Mucosa of gallbladder (tissue), 1 donor: ENCODE measurements at places on chromosomes 16 and 17.

DNA sequence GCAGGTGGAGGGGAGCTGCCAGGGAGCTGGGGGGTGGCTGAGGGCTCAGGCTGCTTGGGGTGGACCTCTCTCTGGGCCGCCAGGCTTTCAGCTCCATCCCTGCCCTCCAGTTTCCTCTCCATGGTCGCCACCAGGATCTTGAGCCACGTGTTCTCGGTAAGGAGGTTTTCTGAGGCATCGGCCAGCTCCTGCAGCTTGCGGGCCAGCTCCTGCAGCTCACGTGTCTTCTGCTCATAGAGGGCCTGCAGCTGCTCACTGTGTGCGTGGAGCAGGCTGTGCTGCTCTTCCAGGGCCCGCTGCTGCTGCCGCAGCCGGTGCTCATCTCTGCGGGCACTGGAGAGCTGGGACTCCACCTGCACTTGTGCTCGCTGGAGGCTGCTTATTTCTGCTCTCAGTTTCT is 11.0 kb downstream of the SNN start:
- DNase-seq = no peak

DNA sequence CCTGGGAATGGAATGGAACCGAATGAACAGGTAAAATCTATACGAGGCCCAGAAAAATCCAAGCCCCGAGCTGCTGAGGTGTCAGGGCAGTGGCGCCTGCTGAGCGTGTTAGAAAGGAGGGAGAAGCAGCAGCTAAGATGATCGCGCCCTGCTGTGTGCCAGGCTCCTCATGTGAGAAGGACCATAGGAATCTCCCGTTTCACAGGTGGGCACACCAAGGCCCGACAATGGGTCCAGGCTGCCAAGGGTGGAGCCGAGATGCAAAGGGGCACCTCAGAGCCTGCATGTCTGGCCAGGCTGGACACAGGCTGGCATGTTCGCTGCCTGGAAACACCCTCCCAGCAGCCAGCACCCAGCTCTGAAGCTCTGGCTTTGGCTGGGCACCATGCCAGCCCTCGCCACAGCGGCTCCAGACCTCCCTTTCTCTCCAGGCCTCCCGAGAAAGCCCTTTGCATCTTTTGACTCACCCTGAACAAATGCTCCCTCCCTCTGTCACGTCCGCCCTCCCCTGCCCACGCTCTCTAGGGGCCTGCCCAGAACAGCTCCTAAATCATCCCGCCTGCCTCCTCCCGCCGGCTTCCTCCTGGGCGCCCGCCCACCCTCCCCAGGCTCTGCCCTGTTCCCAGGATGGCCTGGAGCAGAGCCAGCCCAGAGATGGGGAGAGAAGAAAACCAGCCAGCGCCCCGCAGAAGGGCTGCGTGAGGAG is 217.8 kb upstream of the GSE1 start:
- DNase-seq = peak; percentile 64

GRCh38 chr17:72382971-72383722 is 262.3 kb downstream of the SOX9 start:
- DNase-seq = no peak

DNA sequence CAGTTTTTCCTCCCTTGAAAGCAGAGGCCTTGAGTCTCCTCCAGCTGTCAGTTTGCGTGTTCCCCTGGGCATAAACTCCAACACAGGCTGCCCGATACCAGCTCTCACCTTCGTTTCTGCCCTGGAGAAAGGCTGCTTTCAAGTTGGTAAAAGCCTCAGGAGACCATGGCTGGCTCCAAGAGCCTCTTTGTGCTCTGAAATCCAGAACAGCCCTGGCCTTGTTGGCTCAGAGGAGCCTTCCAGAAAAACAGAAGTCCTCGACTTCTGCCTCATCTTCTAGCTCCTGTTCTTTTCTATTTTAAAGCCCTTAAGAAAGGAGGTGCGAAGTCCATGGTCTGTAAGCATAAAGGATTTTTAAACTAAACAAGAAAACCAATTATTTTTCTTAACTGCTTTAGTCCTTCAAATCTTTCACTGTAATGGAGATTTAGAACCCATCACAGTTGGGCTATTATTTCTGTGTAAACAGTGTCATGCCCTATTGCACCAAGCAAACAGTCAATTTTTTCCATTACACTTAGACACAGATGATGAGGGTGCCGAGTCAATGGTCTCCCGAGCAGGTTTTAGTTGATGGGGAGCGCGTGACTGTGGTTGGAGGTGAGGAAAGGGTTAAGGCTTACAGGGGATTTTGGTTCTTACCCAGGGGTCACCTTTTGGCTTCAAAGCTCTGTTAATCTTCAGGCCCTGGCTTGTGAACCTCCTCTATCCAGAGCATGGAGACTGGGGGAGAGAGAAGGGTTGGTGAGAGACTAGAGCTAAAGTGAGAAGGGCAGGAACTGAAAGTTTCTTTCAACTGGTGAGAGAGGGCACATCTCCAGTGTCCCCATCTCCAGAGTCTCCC is 212.8 kb downstream of the MSI2 start:
- DNase-seq = no peak

DNA sequence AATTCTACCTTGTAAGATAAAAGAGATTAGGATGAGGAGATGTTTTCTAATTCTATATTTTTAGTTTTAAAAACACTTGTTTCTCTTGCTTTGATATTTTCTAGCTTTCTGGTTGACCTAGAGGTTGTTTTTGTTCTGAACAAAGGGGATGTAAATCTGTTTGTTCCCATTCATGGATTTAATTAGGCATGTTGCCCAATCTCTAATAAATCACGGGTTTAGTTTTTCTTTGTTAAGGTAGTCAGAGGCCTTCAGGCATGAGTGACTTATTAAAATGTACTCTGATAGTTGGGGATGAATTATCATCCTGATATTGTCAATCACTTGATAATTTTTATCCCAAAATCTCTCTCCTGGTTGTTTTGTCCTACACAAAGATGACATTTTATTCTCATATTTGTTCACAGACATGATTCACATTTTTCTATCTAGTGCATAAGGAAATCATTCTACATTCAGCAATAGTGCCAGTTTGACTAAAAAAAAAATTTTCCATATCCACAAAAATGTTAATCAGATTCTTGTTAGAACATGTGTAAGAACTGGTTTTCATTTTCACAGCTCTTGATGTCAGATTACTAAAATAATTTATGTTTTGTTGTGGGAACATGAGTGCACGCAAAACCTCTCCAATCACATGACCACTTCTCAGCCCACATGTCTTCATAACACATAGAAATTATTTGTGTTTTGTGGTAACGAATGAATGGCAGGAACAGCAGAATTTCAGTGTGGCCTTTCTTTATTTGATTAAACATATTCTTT is 95.7 kb upstream of the AKTIP start:
- no peak for DNase-seq

DNA sequence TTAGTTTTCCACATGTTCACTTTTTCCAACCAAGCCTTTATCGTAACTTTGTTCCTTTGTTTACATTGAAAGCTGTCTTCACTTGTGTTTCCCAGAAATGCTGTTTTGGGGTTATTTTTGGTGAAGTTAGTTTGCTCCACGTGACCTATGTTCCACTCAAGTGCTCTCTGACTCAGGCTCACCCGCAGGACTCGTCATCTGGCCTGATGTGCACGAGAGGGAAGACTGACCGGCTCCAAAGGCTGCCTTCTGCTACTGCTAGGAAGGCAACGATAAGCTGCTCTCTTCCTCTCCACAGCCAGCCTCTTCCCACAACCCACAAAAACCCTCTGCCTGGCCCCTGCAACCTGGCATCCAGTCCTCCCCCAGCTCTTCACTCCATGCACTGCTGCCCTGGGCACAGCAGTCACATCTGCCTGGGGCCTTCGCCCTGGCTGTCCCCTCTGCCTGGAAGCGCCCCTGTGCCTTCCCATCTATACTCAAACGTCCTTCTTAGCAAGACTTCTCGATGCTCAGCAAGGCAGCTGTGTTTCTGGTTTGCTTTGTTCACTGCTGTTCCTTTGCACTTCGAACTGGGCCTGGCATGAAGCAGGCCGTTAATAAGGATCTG is 28.0 kb downstream of the ZCCHC14 start:
- peak; percentile 61 for DNase-seq

DNA sequence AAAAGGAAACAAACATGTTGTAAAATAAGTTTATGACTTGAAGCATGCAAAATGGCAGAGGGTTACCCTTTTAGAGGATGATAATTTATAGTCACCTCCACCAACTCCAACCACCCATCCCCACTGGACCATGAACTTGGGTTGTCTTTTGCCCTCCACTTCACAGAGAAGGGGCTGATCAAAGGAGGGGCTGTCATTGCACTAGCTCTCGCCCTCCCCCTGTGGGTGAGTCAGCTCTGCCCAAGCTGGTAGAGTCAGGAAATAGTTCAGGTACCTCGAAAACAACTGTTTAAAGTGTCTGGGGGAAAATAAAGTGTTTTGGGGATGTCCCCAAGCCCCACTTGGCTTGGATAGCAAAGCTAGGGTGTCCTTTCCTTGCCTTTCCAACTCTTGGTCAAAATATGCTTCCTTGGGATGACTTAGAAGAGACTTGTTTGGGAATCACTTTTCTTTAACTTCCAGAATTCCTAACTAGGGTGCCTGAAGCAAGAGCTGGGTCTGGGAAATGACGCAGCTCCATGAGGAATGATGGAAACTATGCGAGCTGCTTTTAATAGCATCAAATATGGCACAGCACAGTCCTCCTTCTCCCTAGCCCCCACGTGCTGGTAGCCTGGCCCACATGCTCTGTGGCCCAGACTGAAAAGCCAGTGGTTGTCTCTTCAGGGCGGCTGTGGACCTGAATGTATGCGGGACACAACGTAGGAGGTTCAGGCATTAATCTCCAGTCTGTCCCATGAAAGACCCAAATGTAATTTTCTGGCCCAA is 40.7 kb downstream of the TBX4 start:
- DNase-seq = peak; percentile 21

GRCh38 chr16:17921357-17921978 is 415.1 kb downstream of the NPIPA8 start:
- peak; percentile 23 for DNase-seq

DNA sequence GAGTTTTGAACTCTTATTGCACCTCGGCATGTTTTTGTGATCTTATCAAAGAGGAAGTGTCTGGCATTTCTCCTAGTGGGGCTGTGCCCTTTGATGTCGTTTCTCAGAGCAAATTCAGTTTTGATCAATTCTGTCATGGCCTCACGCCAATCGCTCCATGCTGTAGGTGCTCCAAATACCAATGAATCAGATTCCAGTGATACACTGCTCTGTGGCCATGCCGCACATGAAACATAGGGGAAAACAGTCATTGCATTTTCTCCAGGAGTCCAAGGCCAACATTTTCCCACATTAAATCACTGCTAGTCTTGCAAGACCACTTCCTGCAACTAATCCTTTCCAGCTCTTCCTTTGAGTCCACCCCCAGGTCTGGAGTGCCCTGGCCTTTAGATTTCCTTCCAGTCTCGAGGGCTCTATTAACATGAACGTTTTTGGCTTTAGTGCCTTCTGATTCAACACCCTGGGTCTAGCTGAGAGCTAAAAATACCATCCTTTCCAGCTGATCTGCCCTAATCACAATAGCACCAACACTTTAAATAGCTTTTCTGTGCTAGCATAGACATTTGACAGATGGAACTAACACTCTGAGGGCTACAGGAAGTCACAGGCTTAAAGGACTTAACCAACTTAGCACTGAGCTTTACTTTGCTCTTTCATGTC is 18.2 kb upstream of the RASL10B start:
- DNase-seq = peak; percentile 79

GRCh38 chr16:58085584-58086251 is 43.5 kb downstream of the CFAP20 start:
- DNase-seq = no peak

- peak; percentile 94 for DNase-seq
These were observed at the start of gene MTHFSD for GRCh38 chr16:86554917-86555703. Gene MTHFSD (minus strand): TSS chr16:86555235. CDS start chr16:86555184, 51 bp downstream.

GRCh38 chr16:59046335-59046734 is 312.2 kb upstream of the GOT2 start:
- no peak for DNase-seq

GRCh38 chr16:88806491-88807111 is 3.0 kb downstream of the CDT1 start:
- no peak for DNase-seq

DNA sequence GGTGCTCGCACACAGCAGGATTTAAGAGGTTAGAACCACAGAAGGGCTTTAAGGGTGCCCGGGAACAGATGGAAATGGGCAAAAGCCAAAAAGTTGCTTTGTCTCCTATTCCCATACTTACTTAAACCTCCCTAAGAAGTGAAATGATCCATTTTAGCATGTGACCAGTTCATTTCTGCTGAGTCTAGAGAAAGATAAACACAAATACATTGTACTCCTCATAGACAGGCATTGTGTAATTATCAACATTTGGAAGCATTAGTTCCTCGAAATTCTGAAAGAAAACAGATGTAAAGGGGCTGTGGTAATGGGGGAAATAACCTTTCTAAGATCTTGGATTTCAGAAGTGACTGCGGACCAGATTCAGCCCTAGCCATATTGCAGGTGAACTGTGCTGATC is 178.3 kb downstream of the CYB561 start:
- DNase-seq = no peak

DNA sequence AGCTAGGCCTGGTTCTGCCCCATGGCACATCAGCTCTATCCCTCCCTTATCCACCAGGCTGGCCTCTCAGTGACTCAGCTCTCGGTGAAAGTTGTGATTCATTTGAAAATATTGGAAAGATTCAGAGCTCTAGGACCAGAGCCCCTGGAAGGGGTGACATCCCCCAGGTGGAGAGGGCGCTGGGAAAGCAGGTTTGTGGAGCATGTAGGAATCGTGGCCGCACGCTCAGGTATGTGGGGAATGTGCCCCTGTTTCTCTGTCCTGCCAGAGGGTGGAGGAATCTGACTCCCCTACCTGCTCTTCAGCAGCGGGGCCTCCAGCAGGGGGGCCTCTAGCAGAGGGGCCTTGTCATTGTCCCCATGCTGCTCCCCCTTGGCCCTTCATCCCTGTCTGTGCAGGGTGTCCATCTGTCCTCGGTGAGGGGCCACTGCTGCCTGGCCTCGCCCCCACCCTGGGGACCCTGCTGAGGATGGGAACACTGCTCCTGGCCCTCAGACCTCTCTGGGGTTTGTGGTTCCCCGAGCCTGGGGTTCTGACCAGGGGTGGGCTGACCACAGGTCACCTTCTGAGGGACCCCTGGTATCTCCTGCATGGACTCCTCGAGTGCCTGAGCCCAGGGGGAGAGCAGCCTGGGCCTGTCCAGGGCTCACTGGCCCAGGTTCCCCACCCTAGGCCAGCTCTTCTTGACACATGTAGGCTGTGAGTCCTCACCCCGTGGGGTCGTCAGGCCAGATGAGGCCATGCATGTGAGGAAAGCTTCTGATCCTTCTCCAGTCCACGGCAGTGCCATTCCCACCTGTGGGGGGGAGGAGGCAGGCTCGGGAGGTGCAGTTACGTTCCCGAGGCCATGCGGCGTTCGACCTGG is 47.5 kb downstream of the NT5M start:
- DNase-seq = no peak

- DNase-seq = peak; percentile 83
These were observed 25.1 kb downstream of the CD300LG start for GRCh38 chr17:43871946-43872690.

GRCh38 chr17:49111934-49112333 is 20.6 kb upstream of the B4GALNT2 start:
- no peak for DNase-seq

- DNase-seq = no peak
These were observed 7.2 kb upstream of the IRF8 start for GRCh38 chr16:85891776-85892166.

- no peak for DNase-seq
These were observed 16.6 kb downstream of the KRT9 start for GRCh38 chr17:41555105-41555887.

- peak; percentile 52 for DNase-seq
These were observed 5.3 kb downstream of the RPL13 start for GRCh38 chr16:89565506-89566372.

GRCh38 chr16:11092788-11093571 is 148.6 kb downstream of the CLEC16A start:
- DNase-seq = no peak
